ENCODE measurements at places on chromosomes 16 and 17.

GRCh38 chr16:24883714-24884151 is 38.0 kb downstream of the SLC5A11 start:
- no peak for DNase-seq

DNA sequence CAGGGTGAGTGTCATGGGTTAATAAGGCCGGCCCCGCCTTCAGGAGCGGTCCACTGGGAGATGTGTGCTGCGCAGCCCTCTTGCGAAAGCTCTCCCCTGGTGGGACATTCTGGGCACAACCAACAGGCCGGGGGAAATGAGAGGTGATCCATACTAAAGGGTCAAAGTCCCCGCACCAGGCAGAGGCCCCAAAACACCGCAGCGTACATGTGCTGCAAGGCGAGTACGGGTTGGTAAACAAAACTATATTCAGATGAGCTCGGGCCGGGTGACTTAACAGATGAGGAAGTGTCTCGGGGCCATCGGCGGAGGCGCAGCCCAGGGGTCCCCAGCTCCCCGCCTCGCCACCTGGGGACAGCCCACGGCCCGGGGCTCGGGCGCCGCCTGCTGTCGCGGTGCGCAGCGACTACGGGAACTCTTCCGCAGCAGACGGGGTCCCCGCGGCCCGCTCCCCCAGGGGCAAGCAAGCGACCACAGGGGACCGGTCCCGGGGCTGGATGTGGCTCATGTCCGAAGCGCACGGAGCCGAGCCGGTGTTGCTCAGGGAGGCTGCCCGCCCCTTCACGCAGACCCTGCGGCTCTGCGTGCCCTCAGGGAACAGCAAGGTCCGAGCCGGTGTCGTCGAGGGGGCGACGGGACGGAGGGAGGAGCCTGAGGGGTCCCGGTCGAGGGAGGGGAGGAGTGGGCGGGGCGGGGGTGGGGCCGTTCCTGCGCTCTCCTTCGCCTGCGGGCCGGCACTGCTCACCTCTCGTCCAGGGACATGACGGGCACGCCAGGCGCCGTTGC is at the start of gene RAB37:
TSS of gene RAB37 (plus strand) at position 744 of the 786 bp plus-strand sequence. CDS start at position 761, 17 bp downstream.
- no peak for DNase-seq

GRCh38 chr16:84544031-84544773 is 39.7 kb upstream of the MEAK7 start:
- no peak for DNase-seq

DNA sequence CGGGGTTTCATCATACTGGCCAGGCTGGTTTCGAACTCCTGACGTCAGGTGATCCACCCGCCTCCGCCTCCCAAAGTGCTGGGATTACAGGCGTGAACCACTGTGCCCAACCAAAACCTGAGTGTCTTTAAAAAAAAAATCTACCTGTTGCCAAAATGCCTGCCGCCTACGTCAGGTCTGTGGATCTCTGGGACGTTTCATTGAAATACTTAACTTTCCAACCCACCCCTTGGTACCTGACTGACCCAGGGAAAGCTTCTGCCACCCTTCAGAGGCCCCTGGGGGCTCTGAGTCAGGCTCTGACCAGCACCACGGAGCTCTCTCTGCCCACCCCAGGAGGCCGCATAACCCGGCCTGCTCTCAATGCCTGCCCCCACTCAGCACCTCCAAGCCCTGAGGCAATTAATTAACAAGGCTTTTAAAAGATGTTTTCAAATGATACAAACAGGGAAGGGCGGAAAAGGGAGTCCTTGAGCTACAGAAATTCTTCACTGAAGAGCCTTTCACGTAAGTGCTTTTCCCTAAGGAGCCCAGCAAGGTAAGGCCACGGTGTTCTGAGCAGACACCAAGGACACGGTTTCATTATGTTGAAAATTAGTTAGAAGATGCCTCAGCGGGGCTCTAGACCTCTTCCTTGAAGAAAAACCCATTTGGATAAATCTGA is 29.3 kb upstream of the GSG1L start:
- no peak for DNase-seq

DNA sequence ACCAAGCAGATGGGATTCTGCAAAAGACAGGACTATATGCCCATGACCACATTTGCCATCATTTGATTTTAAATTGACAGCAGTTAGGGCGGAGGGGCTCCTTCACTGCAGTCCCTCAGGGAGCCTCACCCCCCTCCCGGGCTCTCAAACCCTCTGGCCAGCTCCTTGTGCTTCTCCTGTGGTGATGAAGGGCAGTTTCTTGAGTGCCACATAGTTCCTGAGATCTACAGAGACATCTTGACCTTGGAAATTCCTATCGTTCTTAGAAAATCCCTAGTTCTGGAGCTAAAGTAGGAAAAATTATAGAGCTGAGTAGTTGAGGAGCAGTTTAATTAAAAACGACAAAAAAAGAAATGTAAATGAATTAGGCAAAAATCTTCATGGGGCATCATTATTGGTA is 231.5 kb downstream of the CCDC182 start:
- no peak for DNase-seq

- DNase-seq: no peak
Measured at GRCh38 chr16:88570691-88571092, 489 bp downstream of the ZC3H18 start.

- no peak for DNase-seq
Measured at GRCh38 chr16:31135535-31136286, at the start of gene PRSS8. Gene PRSS8 (minus strand): TSS chr16:31135727. CDS start chr16:31135498, 229 bp downstream.

DNA sequence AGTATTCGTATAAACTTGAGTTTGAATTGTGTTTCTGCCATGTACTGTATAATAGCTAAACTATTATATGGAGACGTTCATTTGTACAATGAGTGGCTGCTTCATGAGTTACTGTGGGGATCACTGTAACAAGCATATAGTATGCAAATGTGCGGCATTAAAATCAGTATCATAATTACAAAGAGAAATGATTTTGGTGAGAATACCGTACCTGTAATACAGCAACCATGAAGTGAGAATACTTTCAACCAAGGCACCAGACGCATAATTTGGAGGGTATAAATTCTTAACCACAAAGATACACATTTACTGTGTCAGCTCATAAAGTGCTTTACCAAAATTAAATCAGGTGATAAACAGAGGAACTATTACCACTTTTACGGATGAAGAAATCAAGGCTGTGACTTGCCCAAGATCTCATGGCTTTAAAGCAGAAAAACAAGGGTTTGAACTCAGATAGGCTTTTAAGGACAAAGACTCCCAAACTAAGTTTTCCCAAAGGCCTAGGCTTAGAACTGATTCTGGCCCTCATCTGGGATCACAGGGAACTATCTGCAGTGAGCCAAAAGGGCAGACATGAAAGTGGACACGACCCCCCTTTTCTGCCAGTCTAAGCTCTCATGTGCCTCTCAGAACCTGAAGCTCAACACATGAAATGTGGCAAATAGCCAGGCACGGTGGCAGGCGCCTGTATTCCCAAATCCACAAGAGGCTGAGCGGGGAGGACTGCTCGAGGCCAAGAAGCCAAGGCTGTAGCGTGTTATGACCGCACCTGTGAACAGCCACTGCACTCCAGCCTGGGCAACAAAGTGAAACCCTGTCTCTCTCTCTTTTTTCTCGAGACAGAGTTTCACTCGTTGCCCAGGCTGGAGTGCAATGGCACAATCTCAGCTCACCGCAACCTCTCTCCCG is 6.4 kb downstream of the RPS15A start:
- no peak for DNase-seq

- DNase-seq: no peak
Measured at GRCh38 chr16:48492133-48492532, 106.9 kb upstream of the SIAH1 start.

DNA sequence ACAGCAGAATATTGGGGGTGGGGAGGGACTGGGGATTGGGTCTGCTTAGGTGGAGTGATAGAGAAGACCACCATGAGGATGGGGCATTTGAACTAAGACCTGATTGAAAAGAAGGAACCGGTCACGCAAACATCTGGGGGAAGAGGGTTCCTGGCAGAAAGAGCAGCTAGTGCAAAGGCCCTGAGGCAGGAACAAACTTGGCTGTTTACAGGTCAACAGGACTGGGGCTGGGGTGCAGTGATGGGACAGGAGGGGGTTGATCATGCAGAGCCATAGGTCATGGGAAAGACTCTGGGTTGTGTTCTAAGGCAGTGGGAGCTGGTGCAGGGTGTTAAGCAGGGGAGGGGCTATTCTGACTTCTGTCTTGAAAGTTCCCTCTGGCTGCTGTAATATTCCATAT is 1.9 kb downstream of the DRG2 start:
- DNase-seq: no peak

DNA sequence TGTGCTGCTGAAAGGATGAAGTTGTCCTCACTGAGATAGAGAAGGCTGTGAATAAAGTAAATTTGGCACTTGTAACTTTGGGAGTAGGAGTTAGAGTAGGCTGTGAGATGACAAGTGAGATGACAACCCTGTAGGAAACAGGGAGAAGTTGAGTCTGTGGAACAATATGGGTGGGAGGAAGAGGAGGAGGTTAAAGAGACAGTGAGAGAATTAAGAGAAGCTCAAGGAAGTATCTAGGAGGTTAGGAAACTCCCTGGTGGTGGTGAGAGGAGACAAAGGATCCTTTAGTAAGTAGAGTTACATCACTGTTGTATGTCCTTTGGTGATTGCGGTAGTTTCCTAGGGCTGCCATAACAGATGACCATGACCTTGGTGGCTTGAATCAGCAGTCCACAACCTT is 10.7 kb upstream of the HSD17B2 start:
- DNase-seq: no peak

- DNase-seq: no peak
Measured at GRCh38 chr16:50151322-50151721, 1.8 kb upstream of the TENT4B start.

DNA sequence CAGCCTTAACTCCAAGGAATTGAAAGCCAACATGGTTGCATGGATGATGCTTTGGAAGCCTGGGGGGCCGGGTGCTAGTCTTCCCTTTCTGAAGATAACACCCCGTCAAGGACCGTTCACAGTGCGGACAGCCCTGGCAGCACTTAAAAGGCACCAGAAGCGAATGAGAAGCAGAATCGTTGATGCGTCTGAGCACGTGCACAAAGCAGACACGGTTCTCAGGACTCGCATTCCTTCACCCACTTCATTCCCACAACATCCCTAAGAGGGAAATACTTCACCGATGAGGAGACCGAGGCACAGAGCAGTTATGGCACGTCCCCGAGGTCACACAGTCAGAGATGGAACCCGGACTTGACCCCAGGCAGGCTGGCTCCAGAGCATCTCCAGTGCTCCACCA is 14.2 kb downstream of the TRPV1 start:
- DNase-seq: no peak

DNA sequence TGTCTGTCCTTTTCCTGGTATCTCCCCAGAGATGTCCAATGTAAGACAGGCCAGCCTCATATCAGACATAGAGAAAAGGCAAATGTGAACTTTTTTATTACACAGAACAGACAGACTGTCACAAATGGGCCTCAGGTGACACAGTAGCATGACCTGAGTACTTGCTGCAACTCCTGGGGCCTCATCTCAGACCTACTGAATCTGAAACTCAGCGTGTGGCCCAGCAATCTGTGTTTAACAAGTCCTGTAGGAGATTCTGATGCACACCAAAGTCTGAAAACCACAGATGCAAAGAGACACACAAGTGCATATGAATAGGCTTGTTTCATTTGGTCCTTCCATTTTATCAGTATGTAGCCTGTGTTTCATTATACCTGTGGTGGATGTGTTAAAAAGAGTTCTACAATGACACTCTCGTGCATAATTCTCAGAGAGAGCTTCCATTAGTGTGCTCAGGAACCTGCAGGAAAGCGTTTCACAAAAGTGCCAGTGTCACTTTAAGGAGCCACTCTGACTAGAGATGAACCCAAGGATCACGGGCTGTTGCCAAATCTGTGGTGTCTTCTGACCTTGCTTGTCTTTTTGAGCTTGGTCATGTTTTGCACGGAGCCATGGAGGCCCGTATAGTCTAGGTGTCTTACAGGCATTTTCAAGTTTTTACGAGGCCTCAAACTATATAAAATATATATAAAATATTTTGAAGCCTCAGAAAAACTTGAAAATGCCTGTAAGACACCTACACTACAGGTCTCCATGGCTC is 33.8 kb upstream of the NF1 start:
- no peak for DNase-seq

- no peak for DNase-seq
Measured at GRCh38 chr16:930511-930910, 40.3 kb downstream of the LMF1 start.
